ENCODE measurements at places on chromosomes 12 and 14.

DNA sequence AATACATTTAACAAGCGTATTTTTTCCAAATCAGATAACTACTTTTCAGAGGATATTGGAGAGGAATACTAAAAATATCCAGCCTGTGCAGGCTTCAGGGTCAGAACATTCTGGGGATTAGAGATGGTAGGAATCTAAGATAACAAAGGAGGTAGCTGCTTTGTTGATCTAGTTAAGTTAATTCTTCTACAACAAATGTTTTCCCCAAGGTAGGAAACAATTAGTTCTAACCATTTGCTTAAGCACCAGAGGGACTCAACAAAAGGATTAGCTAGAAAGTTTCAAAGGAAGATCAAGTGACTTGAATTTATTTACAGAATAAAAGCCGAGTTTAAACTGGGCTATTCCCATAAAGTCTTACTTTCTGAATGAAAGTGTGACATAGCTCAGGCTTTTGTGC is 524.2 kb downstream of the TMTC2 start:
- H3K4me3 ChIP-seq: no peak overlapping the region
- no peak overlapping the region for H3K27ac ChIP-seq
- H3K27me3 ChIP-seq: no peaks in the 10 kb centered on the region
- H3K36me3 ChIP-seq: no peaks in the 10 kb centered on the region
- no peak for DNase-seq
- H3K4me1 ChIP-seq: no peaks in the 10 kb centered on the region

GRCh38 chr12:76020281-76020680 is 11.3 kb downstream of the PHLDA1 start:
- no peaks in the 10 kb centered on the region for H3K36me3 ChIP-seq
- peak overlapping the region; percentile 66 for H3K27ac ChIP-seq
- no peak overlapping the region for H3K4me3 ChIP-seq
- peak; percentile 55 for DNase-seq
- no peaks in the 10 kb centered on the region for H3K27me3 ChIP-seq

GRCh38 chr12:13486794-13487193 is 290.3 kb downstream of the EMP1 start:
- DNase-seq: no peak
- H3K27ac ChIP-seq: no peak overlapping the region
- H3K4me1 ChIP-seq: no peaks in the 10 kb centered on the region
- no peaks in the 10 kb centered on the region for H3K36me3 ChIP-seq
- H3K4me3 ChIP-seq: no peak overlapping the region

DNA sequence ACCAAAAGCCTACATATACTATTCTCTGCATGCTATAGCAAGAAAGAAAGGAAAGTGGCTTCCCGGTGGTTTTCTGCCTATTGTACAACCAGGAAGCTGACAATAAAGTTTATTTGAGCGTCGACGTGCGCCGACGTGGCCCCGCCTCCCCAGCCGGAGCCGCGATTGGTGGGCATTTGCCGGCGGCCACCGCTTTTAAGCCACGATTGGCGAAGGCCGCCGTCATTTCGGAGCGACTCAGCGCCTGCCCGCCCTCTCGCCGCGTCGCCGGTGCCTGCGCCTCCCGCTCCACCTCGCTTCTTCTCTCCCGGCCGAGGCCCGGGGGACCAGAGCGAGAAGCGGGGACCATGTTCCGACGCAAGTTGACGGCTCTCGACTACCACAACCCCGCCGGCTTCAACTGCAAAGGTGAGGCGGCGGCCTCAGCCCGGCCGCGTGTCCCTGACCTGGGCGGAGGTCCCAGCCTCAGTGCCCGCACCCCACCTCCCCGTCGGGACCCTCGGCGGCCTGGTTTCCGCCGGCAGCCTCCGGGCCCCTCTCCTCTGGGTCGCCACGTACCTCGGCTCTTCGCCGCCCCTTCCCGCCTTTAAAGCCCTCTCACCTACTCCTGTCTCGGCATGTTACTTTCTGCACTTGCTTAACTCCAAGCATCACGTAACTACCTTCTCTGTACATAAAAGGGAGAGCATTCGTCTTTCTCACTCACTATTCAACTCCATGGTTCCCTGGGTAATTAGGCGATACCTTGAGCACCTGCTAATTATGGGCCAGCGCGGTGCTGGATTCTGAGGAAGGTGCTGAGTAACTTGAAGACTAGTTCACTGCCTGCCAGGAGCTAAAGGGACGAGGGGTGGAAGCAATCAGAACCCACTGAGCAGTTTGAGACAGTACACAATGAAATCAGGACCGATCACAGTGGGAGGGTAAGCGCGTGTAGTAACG is at the start of gene RTRAF:
Gene RTRAF, plus strand, starts transcription at position 254 of the 942 bp plus-strand sequence. Its CDS starts 94 bp downstream, at position 348.
- H3K27ac ChIP-seq: peak within 1 kb of the TSS; percentile 96
- H3K4me1 ChIP-seq: peaks cover 13% of the 10 kb centered on the region

- no peaks in the 10 kb centered on the region for H3K27me3 ChIP-seq
- H3K4me1 ChIP-seq: peaks cover 6% of the 10 kb centered on the region
- H3K27ac ChIP-seq: no peak overlapping the region
- DNase-seq: peak; percentile 59
Measured at GRCh38 chr14:29895591-29896083, 32.0 kb downstream of the PRKD1 start.

DNA sequence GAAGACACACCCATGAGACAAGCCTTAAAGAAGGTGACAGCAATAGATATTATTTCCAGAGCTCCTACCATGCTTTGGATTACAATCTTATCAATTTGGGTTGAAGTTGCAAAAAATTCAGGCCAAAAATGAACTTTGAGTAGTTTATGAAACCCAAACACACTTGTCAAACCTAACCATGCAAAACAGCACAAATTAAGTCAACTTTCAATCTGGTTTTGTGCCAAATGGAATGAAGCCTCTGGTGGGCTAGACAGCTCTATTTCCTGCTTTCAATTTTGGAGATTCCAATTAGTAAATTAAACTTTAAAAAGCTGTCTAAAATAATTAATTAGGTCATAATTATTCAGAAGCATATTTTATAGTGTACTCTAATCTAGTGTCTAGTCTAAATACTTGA is 203.4 kb downstream of the SYT1 start:
- no peak for DNase-seq
- H3K4me3 ChIP-seq: no peak overlapping the region
- no peaks in the 10 kb centered on the region for H3K36me3 ChIP-seq
- H3K4me1 ChIP-seq: no peaks in the 10 kb centered on the region
- H3K27me3 ChIP-seq: no peaks in the 10 kb centered on the region
- H3K27ac ChIP-seq: no peak overlapping the region

- H3K36me3 ChIP-seq: no peaks in the 10 kb centered on the region
- no peak for DNase-seq
- H3K4me1 ChIP-seq: no peaks in the 10 kb centered on the region
- no peak overlapping the region for H3K27ac ChIP-seq
Measured at GRCh38 chr14:88364710-88365413, 20.6 kb upstream of the SPATA7 start.

GRCh38 chr14:46661728-46662127 is 10.1 kb upstream of the RPL10L start:
- H3K4me1 ChIP-seq: no peaks in the 10 kb centered on the region
- DNase-seq: no peak
- no peaks in the 10 kb centered on the region for H3K27me3 ChIP-seq
- no peaks in the 10 kb centered on the region for H3K36me3 ChIP-seq
- no peak overlapping the region for H3K27ac ChIP-seq

GRCh38 chr12:75596406-75596805 is 85.0 kb upstream of the KRR1 start:
- no peaks in the 10 kb centered on the region for H3K4me1 ChIP-seq
- H3K27me3 ChIP-seq: no peaks in the 10 kb centered on the region
- no peak overlapping the region for H3K4me3 ChIP-seq
- H3K27ac ChIP-seq: no peak overlapping the region

GRCh38 chr14:105363847-105364708 is 34.3 kb upstream of the TEX22 start:
- no peak overlapping the region for H3K27ac ChIP-seq
- H3K27me3 ChIP-seq: no peaks in the 10 kb centered on the region
- peaks cover 26% of the 10 kb centered on the region for H3K36me3 ChIP-seq

GRCh38 chr12:58368001-58368400 is 426.6 kb downstream of the ATP23 start:
- no peaks in the 10 kb centered on the region for H3K36me3 ChIP-seq
- H3K4me3 ChIP-seq: no peak overlapping the region
- no peaks in the 10 kb centered on the region for H3K4me1 ChIP-seq
- no peak for DNase-seq
- no peaks in the 10 kb centered on the region for H3K27me3 ChIP-seq

GRCh38 chr14:89702073-89702875 is 252.3 kb downstream of the EFCAB11 start:
- no peaks in the 10 kb centered on the region for H3K36me3 ChIP-seq
- H3K27me3 ChIP-seq: no peaks in the 10 kb centered on the region
- peaks cover 21% of the 10 kb centered on the region for H3K4me1 ChIP-seq

DNA sequence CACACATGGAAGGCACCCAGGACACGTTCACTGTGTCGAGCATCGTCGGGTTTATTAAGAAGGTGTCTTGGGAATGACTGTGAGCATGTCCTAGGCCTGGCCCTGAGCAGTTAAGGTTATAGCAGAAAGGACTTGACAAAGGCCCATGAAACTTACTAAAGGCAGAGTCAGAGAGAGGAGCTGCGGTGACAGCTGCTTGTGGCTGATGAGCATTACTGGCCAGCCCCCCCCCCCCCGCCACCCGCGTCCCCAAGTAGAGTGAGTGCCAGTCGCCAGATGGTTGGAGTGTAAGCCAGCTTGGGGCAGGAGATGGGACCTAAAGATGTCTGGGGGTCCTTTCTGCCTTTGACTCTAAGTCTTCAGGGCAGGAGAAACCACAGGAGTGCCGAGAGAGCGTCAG is 169.9 kb downstream of the TSPAN9 start:
- H3K36me3 ChIP-seq: no peaks in the 10 kb centered on the region
- peaks cover 6% of the 10 kb centered on the region for H3K4me1 ChIP-seq
- H3K4me3 ChIP-seq: no peak overlapping the region
- DNase-seq: no peak
- no peak overlapping the region for H3K27ac ChIP-seq

DNA sequence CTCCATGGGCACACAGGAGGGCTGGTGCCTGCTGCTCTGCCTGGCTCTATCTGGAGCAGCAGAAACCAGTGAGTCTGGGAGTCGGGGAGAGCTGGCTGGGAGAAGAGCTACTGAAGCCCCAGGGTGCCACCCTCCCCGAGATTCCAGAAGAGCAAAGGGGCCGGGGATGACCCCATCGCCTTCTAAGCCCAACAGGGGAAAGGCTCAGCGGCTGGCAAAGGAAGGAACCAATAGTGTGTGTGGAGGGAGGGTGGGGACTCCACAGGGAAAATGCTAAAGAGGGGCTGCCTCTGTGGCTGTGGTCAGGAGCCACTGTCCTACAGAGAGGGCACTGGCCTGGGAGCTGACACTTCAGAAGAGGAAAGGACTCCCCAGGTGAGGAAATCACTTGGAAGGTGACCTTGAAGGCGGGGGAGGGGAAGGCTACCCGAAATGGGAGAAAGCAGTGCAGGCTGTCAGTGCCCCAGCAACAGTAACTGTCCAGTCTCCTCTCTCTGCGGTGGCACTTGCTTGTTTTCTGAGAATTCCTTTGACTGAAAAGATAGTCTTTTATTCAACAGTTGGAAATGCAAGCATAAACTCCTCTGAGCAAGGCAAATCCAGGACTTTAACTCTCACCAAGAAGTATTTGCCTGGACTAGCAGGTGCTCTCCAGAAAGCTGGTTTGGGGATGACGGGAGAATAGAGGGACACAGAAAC is 552 bp downstream of the TAPBPL start:
- peak overlapping the region; percentile 63 for H3K4me3 ChIP-seq
- peaks cover 43% of the 10 kb centered on the region for H3K4me1 ChIP-seq

DNA sequence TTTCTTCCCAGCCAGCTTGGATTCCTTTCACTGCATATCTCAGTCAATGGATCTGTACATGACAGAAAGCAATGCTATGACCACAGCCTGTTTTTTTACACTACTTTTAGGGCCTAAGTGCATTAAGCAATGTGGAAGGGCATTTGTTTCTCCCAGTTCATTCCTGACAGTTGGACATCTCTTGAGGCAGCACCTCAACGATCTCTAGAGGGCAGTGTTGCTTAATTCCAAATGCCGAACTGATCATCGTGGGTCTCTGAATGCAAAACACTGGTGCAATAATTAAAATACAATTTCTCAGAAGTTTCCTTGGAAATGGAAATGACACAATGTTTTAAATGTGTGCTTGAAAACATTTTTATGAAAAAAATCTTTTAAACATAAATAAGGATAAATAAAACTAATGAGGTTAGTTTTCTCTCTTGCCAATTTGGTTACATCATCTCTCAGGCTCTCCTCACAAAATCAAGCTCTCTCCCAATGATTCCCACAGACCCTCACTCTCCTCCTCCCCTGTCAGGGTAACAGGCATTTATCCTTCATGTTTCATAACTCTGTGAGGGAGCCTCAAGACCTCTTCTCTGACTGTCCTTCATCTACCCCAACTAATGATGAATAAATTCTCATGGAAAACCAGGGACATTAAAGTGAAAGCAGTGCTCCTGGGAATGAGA is 192.4 kb upstream of the SLC16A7 start:
- H3K4me1 ChIP-seq: peaks cover 6% of the 10 kb centered on the region
- H3K27me3 ChIP-seq: no peaks in the 10 kb centered on the region
- H3K27ac ChIP-seq: peak overlapping the region; percentile 17
- H3K4me3 ChIP-seq: no peak overlapping the region

DNA sequence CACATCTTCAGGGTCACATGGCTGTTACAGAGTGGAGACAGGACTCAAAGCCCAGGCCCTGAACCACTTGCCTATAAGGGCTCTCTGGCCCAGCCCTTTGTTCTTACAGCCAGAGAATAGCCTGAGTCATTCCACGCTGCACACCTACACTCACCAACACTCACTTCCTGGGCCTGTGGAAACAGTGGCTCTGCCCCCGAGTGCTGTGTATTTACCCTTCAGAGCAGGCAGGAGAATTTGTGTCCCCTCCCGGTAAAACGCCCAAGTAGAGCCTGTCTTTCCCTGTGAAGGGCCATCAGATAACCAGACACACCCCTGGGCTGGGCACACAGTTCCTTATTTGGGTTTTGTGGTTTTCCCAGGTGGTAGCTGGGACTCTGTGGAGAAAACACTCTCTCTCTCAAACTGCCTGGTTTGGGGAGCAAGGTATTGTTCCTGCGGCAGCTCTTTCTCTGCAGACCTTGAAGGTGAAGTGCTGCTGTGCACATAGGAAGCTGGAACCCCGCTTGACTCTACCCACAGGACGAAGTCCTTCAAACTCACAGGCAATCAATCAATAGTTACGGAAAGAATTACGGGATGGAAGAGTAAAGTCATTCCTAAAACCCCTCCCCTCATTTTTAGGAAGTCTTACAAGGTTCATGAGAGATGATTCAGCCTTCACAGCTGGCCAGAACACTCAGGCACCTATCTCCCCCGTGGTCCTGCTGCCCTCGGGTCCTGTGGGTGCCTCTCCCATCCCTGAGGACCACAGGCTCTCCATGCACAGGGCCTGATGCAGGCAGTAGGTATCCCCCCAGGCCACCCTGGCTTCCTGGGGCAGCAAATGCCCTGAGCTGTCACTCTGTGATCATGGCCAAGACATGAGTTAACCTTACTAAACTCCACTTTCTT is 20.3 kb downstream of the FIGNL2 start:
- peak overlapping the region; percentile 30 for H3K27ac ChIP-seq
- peaks cover 18% of the 10 kb centered on the region for H3K4me1 ChIP-seq
- H3K27me3 ChIP-seq: no peaks in the 10 kb centered on the region
- H3K4me3 ChIP-seq: no peak overlapping the region
